ENCODE measurements at places on chromosomes 7 and 10.

GRCh38 chr10:86019141-86019540 is 347.5 kb downstream of the GRID1 start:
- no peak for DNase-seq

GRCh38 chr7:156123362-156123761 is 311.1 kb upstream of the SHH start:
- DNase-seq, result no peak

DNA sequence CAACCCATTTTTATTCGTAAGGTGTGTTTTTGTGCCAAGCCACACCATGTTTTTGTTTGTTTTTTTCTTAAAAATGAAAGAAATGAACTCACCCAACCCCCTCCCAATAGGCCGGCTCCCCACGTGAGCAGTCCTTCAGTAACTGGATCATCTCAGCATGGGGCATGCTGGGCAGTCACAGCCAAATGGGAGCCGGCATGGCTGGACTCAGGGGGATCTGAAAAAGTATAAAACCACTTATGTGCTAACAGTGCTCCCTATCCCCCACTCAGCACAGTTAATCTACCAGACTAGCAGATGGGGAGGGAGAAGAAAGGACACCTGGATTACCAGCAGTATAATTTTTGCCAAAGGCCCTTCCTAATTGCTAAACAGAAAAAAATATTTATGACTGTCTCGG is 39.3 kb downstream of the BAZ1B start:
- no peak for DNase-seq

GRCh38 chr7:23544913-23545354 is 13.2 kb upstream of the TRA2A start:
- no peak for DNase-seq

GRCh38 chr10:127832501-127832900 is 60.2 kb downstream of the CLRN3 start:
- no peak for DNase-seq

DNA sequence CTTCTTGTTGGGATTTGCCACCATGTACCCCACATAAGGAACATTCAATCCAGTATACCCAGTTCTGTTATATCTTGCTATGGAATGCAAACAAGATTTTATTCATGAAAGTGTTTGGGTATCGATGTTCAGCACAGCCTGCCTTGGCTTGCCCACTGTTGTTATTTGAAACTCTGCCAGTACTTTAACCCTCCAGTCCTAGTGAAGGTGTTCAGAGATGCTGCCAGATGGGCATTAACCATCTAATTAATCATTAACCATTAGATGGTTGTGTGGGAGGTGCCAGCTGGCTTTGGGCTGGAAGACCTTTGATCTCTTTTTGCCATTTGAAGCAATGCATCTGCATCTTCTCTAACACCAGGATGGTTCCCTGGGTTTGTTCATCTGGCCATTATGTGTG is 363.0 kb downstream of the SH2D4B start:
- DNase-seq, result no peak

- DNase-seq, result no peak
Observed at GRCh38 chr10:621981-622740, 67.3 kb downstream of the DIP2C start.

- no peak for DNase-seq
Observed at GRCh38 chr7:43141091-43141490, 28.6 kb downstream of the HECW1 start.

Measured in CD8-positive, alpha-beta memory T cell (primary cell).